ENCODE measurements at places on chromosomes 4 and X.
A peak's percentile ranks its signal among the peaks of the same experiment; 100 is the strongest.

DNA sequence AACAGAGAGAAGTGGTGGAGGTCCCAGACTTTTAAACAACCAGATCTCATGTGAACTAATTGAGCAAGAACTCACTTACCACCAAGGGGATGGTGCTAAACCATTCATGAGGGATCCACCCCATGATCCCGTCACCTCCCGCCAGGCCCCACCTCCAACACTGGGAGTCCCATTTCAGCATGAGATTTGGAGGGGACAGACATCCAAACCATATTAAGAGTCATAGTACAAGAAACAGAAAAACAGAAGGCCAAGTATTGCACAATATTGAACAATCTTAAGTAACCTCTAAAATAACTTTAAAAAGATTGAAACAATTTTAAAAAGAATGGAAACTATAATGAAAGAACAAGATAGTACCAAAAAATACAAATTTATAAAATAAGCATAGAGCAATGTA is 110.0 kb downstream of the CBR4 start:
- DNase-seq, result no peak

DNA sequence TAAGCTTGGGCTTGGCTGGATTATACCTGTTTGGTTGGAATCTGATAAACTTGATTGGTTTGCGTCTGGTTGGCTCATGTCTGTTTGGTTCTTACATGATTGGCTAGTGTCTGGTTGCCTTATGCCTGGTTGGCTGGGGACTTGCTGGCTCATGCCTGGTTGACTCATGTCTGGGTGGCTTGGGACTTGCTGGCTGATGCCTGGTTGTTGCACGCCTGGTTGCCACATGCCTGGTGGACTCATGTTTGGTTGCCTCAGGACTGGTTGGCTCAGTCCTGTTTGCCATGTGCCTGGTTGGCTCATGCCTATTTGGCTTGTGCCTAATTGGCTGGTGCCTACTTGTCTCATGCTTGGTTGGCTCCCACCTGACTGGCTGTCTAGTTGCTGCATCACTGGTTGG is 104.5 kb downstream of the APOOL start:
- no peak for DNase-seq

DNA sequence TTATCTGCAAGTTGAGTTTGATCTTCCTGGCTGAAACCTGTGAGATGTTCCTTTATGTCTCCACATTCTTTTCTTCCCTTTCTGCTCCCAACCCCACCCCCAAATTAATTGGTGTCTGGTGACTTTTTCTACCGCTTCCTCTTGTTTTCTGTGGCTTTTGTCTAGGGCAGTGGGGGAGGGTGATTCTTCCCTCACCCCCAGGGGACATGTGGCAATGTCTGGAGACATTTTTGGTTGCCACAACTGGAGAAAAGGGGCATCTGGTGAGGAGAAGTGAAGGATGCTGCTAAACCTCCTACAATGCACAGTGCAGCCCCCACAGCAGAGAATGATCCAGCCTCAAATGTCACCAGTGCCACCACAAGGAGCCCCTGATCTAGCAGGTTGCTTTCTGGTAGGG is 152.9 kb downstream of the NHS start:
- no peak for DNase-seq

GRCh38 chr4:114694770-114695169 is 96.2 kb downstream of the UGT8 start:
- DNase-seq, result peak; percentile 46

GRCh38 chr4:98544818-98545414 is 113.5 kb downstream of the TSPAN5 start:
- no peak for DNase-seq

GRCh38 chrX:131845771-131846170 is 177.3 kb upstream of the STK26 start:
- no peak for DNase-seq

DNA sequence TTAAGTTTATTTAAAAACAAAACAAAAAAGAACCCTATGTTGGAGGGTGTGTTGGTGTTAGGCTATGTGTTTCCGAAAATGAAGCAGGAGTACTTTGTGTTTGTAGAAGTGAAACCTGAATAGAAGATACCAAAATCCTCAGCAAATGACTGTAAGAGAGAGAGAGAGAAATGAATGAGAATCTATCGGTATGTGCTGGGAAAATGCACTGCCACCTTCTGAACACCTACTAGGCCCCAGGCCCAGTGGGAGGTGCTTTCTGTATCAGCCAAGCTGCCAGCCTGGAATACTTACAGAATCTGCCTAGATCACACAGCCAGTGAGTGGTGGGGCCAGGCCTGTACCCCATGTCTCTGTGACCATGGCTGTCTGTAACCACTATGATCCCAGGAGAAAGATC is 14.9 kb upstream of the PIM2 start:
- no peak for DNase-seq
